Immature natural killer cell (primary cell): ENCODE measurements at places on chromosomes 5 and 9. TPM values are rescaled to one million over a fixed set of nuclear protein-coding genes. Genes with fewer than 3 reads are reported as not detected.

DNA sequence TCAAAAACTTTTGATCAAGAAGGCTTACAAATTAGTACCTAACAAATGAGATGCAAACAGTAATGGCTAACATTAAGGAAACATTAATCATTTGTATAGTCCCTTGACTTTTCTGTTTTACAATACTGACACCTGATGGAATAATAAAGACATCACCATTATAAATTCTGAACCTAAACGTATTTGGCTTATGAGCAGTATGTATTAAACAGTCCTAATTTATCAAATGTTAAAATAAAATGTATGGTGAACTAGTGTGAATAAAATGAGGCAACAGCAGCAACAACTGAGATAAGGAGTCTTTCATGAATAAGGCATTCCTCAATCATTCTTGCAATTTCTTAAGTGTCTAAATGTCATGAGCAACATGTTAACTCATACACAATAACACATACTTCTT lies 6.0 kb downstream of the PUM3 start:
- DNase-seq: no peak
- H3K36me3 ChIP-seq: peaks cover 30% of the 10 kb centered on the region
- H3K27me3 ChIP-seq: no peaks in the 10 kb centered on the region
- no peak overlapping the region for H3K27ac ChIP-seq
- H3K4me3 ChIP-seq: no peak overlapping the region

GRCh38 chr5:62306896-62307689 lies 1.1 kb downstream of the KIF2A start:
- H3K4me1 ChIP-seq: peaks cover 67% of the 10 kb centered on the region
- H3K27ac ChIP-seq: peak overlapping the region; percentile 99
- H3K27me3 ChIP-seq: peaks cover 10% of the 10 kb centered on the region
- H3K36me3 ChIP-seq: no peaks in the 10 kb centered on the region

DNA sequence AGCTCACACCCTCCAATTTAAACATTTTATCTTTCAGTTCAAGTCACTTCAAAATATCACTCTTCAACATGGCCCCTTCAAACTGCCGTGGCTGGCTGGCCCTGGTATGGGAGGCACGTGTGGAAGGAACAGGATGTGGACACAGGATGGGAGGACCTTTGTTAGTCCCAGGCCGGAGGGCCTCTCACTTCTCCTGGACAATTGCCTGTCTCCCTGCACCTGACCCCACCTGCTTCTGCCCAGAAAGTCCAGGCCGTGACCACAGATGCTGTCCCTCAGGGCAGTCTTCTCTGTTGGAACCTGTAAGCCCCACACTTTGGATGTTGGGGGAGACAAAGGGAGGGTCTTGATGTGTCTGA lies 19.4 kb downstream of the AMBP start:
- peaks cover 3% of the 10 kb centered on the region for H3K36me3 ChIP-seq
- DNase-seq: no peak
- H3K4me3 ChIP-seq: no peak overlapping the region

DNA sequence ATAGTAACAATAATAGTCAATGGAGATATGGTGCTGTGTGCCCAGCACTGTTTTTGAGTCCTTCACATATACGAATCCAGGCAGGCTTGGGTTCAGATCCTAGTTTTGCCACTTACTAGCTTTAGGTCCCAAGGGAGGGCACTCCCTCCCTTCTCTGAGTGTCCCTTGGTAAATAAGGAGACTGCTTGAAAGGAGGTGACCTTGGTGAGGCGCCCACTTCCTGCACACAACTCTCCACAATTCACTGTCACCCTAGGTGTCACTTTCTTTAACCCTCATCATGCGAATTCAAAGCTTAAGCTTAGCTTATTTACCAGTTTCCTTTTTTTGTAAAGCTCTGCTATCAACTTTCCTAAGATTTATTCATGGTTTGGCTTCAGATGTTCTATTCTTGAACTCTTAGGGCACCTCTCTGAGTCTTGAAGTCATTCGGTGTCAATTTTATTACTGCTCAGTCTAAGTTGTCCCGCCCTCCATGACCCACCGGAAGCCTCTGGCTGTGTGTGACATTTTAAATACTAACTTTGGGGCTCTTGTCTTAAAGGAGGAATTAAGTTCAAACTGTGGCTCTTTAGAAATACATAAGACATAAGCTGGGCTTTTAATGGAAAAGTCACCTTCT lies 170.7 kb upstream of the ZNF618 start:
- DNase-seq: peak; percentile 47
- peak overlapping the region; percentile 94 for H3K27ac ChIP-seq
- H3K27me3 ChIP-seq: no peaks in the 10 kb centered on the region

GRCh38 chr9:15416880-15417279 lies 5.8 kb upstream of the SNAPC3 start:
- H3K27me3 ChIP-seq: peaks cover 4% of the 10 kb centered on the region
- H3K4me1 ChIP-seq: peaks cover 16% of the 10 kb centered on the region
- no peak overlapping the region for H3K27ac ChIP-seq
- peak; percentile 43 for DNase-seq
- no peaks in the 10 kb centered on the region for H3K36me3 ChIP-seq

DNA sequence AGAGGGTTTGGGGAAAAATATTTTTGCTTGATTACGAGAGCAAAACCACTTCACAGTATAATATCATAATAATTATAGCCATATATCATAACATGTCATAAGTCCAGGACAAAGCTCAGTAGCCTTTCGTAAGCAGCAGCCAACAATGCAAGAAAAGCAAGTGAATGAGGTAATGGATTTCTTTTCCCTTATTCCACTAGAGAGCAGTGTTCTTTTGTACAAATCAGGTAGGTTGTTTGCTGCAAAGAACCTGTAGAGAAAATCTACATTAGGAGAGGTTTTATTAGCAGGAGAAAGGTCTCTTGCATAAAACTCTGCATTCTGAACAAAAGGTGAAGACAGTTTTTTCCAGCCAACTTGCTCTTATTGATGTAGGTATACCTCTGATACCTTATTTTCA lies 1033.4 kb downstream of the TLE4 start:
- H3K27me3 ChIP-seq: no peaks in the 10 kb centered on the region
- no peak for DNase-seq
- H3K27ac ChIP-seq: no peak overlapping the region
- H3K36me3 ChIP-seq: no peaks in the 10 kb centered on the region
- H3K4me1 ChIP-seq: no peaks in the 10 kb centered on the region

Gene TAF11L10
- polyA plus RNA-seq: not detected

Gene DAPK1
- polyA plus RNA-seq: 0.82 TPM

GRCh38 chr5:119031011-119031886 lies 39.6 kb upstream of the DMXL1 start:
- no peak for DNase-seq
- H3K27ac ChIP-seq: peak overlapping the region; percentile 36
- no peak overlapping the region for H3K4me3 ChIP-seq
- H3K4me1 ChIP-seq: peaks cover 14% of the 10 kb centered on the region
- no peaks in the 10 kb centered on the region for H3K27me3 ChIP-seq
- no peaks in the 10 kb centered on the region for H3K36me3 ChIP-seq

DNA sequence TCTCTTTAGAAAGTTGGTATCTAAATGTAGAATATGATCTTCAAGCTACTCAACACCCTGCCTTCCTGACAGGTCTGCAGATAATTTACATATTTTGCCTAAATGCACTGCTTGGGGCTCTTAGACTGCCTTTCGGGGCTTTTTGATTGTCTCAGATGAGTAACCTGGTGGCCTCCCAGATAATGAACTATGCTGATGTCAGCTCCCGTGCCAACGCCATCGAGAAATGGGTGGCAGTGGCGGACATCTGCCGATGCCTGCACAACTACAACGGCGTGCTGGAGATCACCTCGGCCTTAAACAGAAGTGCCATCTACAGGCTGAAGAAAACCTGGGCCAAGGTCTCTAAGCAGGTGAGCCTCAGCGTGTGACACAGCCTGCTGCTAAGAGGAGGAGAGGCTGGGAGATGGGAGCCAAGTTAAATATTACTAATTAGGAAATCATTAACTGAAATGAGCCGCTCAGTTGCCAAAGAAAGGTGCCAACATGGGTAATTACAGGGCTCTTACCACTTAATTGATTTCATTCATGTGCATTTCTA lies 20.8 kb upstream of the CKMT2 start:
- H3K4me3 ChIP-seq: no peak overlapping the region
- H3K27me3 ChIP-seq: peaks cover 2% of the 10 kb centered on the region
- no peaks in the 10 kb centered on the region for H3K4me1 ChIP-seq
- no peak overlapping the region for H3K27ac ChIP-seq

DNA sequence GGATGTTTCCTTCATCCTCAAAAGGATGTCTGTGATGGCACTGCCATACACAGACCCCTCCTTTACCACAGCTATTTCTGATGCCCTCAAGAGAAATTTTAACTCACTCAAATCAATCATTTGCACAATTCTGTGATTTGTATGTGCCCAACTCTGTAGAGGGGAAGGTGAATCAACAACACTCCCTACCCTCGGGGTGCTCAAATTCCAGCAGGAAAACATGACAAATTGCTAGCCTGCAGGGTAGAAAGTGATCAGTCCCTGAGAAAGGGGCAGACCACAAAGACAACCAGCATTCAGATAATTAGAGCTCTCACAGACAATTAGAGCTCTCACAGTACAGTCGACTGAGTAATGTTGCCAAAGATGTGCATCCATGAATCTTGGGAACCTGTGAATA lies 45.3 kb upstream of the FOXE1 start:
- no peak overlapping the region for H3K4me3 ChIP-seq
- no peak overlapping the region for H3K27ac ChIP-seq
- no peak for DNase-seq
- H3K36me3 ChIP-seq: peaks cover 4% of the 10 kb centered on the region
- peaks cover 6% of the 10 kb centered on the region for H3K4me1 ChIP-seq
- H3K27me3 ChIP-seq: peaks cover 16% of the 10 kb centered on the region

DNA sequence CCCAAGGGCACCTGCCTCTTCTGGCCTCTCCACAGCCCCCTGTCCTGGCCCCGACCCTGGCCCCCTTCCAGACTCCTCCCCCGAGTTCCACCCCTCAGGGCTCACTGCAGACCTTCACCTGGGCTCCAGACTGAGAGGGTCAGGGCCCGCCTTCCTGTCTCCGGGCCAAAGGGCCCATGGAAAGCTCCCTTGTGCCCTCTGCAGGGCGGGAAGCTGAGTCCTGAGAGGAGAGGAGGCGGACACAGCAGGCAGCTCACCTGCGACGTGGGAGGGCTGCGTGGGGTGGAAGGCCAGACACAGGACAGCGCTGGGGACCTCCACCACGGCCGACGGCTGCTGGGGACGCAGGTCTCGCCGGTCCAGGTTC lies 20.6 kb downstream of the DYNC2I2 start:
- no peak overlapping the region for H3K4me3 ChIP-seq
- H3K27me3 ChIP-seq: peaks cover 2% of the 10 kb centered on the region
- H3K36me3 ChIP-seq: peaks cover 4% of the 10 kb centered on the region
- H3K4me1 ChIP-seq: no peaks in the 10 kb centered on the region

GRCh38 chr5:168578538-168579487 lies at the start of gene PANK3:
Gene PANK3, minus strand, starts transcription at chr5:168579368. Its CDS starts 85 bp downstream, at chr5:168579283.
- H3K27me3 ChIP-seq: peaks cover 9% of the 10 kb centered on the region
- no peak for DNase-seq
- H3K4me3 ChIP-seq: peak within 1 kb of the TSS; percentile 90
- H3K27ac ChIP-seq: peak within 1 kb of the TSS; percentile 89

DNA sequence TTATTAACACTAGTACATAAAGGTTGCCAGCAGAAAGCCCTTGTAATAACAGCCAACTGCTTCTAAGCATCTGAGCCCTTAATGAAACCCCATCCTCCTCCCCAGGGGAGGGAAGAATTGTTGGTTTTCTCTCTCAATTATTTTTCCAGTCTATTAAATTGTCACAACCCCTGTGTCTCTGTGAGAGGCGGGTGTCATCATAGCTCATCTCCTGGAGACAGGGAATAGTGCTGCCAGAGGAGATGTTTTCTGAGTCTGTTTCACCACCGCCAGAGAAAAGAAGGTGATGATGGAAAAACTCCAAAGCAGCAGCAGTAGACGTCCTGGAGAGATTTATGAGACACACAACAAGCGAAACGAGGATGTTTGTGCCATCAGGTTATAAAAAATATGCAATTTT lies 271.1 kb upstream of the NMUR2 start:
- no peak overlapping the region for H3K4me3 ChIP-seq
- no peak for DNase-seq
- H3K27ac ChIP-seq: no peak overlapping the region
- no peaks in the 10 kb centered on the region for H3K4me1 ChIP-seq

- H3K4me3 ChIP-seq: no peak overlapping the region
- peaks cover 2% of the 10 kb centered on the region for H3K27me3 ChIP-seq
- no peak overlapping the region for H3K27ac ChIP-seq
- DNase-seq: no peak
Measured at GRCh38 chr5:82717738-82718137, 359.5 kb downstream of the TMEM167A start.

Gene GRXCR2
- not detected for polyA plus RNA-seq

- DNase-seq: no peak
- H3K4me3 ChIP-seq: no peak overlapping the region
- H3K4me1 ChIP-seq: peaks cover 37% of the 10 kb centered on the region
- no peaks in the 10 kb centered on the region for H3K36me3 ChIP-seq
Measured at GRCh38 chr9:136525841-136526499, 19.9 kb downstream of the NOTCH1 start.

DNA sequence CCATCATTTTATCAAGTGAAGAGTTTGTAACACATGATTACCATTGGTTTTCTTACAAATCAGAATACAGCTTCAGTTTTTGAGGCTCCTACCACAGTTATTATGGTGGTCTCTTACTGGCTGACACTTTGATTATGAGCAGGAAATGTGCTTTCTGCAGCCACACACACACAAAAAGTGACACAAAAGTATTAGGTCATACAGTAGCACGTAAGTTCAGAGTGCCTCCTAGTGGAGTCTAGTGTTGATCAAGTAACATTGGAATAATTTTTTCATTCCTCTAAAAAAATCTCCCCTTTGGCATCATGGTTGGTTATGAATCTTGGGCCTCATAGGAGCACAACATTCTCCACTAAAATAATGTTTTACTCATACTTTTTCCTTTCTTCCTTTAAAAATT lies 37.6 kb downstream of the PAM start:
- peak; percentile 22 for DNase-seq
- H3K27me3 ChIP-seq: no peaks in the 10 kb centered on the region
- no peak overlapping the region for H3K4me3 ChIP-seq
- H3K4me1 ChIP-seq: peaks cover 45% of the 10 kb centered on the region
- H3K27ac ChIP-seq: peak overlapping the region; percentile 75
- no peaks in the 10 kb centered on the region for H3K36me3 ChIP-seq

- DNase-seq: no peak
- no peak overlapping the region for H3K4me3 ChIP-seq
- no peak overlapping the region for H3K27ac ChIP-seq
- peaks cover 9% of the 10 kb centered on the region for H3K4me1 ChIP-seq
Measured at GRCh38 chr9:74041588-74041987, 455.5 kb upstream of the RORB start.

GRCh38 chr5:103505581-103506305 lies 56.8 kb downstream of the NUDT12 start:
- no peaks in the 10 kb centered on the region for H3K27me3 ChIP-seq
- no peaks in the 10 kb centered on the region for H3K4me1 ChIP-seq
- no peaks in the 10 kb centered on the region for H3K36me3 ChIP-seq
- no peak overlapping the region for H3K4me3 ChIP-seq
- no peak for DNase-seq

Gene F2R
- 106 TPM for polyA plus RNA-seq
